Thyroid gland (tissue), 4 donors: ENCODE measurements at places on chromosomes 6 and 20. TPM values are rescaled to one million over a fixed set of nuclear protein-coding genes. Genes with fewer than 3 reads are reported as not detected.

DNA sequence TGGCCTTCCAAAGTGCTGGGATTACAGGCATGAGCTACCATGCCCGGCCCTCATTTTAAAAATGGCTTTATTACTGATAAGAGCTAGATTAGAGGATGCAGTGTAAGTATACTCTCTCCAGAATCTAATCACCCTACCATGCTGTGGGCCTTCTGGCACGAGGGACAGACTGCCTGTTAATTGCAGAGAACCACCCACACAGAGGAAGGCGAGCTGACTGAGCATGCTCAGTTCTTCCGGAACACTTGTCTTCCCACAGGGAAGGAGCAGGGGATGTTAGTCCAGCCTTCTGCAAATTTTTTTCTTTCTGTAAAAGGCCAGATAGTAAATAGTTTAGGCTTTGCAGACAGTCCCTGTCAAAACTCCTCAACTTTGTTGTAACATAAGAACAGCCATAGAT is 48.9 kb downstream of the ALDH5A1 start:
- DNase-seq: no peak

KIAA1755 gene
- total RNA-seq: 1.6 TPM

DNA sequence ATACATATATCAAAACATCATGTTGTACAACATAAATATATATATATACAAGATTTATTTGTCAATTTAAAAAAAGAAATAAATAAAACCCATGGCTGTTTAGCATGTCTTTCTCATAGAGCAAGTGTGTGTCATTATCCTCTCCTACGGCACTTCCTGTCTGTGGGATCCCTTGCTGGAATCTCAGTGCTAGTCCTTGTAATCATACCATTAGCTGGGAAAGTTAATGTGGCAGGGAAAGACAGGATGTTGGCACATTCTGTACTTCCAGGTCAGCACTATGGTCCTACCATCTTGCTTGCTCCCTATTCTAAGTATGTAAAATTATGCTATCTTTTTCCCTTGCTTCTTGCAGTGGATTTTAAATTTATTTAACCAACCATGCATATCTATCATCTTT is 9.5 kb upstream of the SLC17A3 start:
- DNase-seq: no peak

OR2H1 gene
- total RNA-seq: not detected

KCNQ5 gene
- 14.6 TPM for total RNA-seq

NOX3 gene
- total RNA-seq: not detected

DNA sequence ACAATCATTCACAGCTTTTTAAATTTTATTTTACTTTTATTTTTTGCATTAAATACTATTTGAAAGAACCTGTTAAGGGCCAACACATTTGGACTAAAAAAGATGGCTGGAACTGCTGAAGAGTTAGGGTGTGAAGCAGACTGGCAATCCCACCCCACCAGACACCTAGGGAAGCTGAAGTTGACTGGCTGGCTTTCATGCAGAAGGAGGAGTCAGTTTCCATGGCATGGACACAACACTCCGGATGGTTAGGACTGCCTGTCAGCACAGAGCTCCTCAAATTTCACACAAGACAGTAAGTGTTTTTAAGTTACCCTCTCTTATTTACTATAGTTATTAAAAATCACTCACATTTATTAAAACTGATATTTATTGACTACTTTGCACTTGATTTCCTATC is at the start of gene ANKRD66:
Gene ANKRD66 (plus strand): TSS at position 238 of the 400 bp plus-strand sequence. CDS start 5,016 bp downstream, outside the sequence.
- DNase-seq: no peak

NTSR1 gene
- total RNA-seq: not detected

DNA sequence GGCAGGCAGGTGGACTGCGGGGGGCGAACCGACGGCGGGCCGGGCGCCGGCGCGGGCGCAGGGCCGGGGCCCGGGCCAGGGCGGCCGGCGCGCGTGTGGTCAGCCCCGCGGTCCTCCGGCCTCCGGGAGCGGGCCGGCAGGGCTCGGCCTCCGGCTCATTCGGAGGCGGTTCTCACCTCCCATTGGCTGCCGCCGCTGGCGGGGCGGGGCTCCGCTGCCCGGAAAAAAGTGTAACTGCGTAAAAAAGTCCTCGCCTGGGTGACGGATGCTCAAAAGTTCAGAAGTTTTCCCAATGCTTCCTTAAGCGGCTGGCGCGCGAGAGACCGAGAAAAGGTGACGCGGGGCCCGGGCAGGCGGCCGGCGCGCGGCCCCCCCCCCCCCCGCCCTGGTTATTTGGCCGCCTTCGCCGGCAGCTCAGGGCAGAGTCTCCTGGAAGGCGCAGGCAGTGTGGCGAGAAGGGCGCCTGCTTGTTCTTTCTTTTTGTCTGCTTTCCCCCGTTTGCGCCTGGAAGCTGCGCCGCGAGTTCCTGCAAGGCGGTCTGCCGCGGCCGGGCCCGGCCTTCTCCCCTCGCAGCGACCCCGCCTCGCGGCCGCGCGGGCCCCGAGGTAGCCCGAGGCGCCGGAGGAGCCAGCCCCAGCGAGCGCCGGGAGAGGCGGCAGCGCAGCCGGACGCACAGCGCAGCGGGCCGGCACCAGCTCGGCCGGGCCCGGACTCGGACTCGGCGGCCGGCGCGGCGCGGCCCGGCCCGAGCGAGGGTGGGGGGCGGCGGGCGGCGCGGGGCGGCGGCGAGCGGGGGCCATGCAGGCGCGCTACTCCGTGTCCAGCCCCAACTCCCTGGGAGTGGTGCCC is at the start of gene FOXC1:
Gene FOXC1 (plus strand): TSS at position 268 of the 849 bp plus-strand sequence. CDS start 531 bp downstream, at position 799.
- DNase-seq: peak; percentile 79

GRCh38 chr20:9078826-9079731 is 10.2 kb downstream of the PLCB4 start:
- no peak for DNase-seq

DNA sequence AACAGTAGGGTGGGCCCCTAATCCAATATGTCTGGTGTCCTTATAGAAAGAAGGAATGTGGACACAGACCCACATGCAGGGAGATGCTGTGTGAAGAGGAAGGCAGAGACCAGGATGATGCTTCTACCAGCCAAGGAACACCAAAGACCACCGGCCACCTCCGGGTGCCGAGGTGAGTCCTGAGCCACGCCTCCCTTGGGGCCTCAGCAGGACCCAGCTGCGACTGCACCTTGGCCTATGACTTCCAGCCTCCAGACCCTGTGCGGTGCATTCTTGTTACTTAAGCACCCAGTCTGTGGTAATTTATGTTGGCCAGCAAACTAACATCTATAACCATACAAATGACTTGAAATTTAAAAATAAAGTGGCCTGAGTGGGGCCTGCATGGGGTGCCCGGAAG is 79.5 kb upstream of the QKI start:
- DNase-seq: no peak

FOXC1 gene
- 8.1 TPM for total RNA-seq

ERVFRD-1 gene
- total RNA-seq: not detected

DNA sequence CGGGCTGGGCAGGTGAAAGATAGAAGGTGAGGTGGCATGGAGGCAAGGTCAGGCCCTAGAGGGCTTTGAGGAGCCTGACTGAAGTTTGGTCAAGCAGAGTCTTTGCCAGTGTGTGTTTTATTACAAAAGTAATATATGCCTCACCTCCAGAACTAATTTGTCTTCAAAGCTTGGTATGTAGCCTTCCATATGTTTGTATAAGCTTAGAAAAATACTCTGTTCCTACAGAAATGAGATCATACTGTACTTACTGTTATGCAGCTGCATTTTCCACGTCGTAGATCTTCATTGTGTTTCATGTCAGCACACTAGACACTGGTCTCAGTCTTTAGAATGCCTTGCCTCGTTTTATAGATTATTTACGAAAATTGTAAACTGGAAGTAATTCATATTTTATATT is 61.8 kb downstream of the ANKS1A start:
- DNase-seq: no peak

PSORS1C1 gene
- total RNA-seq: 2.6 TPM

DNA sequence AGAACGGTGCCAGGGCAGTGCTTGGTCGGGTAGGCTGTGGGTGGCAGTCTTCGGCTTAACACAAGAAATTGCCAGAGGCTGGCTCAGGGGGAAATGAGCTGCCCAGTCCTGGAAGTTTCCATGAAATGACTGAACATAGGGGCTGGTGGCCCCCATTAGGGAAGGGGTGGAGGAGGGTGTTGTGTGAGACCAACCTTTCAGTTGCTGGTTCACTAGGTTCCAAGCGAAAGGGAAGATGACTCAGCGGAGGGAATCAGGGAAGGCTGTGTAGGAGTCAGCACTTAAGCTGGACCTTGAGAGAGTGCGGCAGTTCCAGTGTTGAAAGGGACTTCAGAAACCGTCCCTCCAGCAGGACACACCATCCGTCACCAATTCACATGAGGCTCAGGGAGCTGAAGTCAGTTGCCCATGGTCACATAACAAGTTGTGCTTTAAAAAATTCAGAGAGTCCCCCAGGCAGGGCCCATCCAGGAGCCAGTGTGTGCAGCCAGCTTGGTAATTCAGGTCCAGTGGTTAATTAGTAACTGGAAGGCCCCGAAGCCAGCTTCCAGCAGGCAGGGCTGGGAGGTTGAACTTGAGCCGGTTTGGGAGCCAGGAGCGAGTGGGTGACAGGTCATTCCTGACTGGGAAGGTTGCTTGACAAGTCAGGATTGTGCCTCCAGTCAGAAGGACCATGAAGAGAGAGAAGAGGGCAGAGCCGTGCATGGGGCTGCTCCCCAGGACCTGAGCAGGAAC is at the start of gene SGK2:
Gene SGK2 (plus strand): TSS at position 616 of the 735 bp plus-strand sequence. CDS start 7,469 bp downstream, outside the sequence.
- DNase-seq: no peak

- no peak for DNase-seq
Measured at GRCh38 chr6:33278392-33278741, 1.4 kb downstream of the B3GALT4 start.

ME1 gene
- total RNA-seq: 18.7 TPM

DNA sequence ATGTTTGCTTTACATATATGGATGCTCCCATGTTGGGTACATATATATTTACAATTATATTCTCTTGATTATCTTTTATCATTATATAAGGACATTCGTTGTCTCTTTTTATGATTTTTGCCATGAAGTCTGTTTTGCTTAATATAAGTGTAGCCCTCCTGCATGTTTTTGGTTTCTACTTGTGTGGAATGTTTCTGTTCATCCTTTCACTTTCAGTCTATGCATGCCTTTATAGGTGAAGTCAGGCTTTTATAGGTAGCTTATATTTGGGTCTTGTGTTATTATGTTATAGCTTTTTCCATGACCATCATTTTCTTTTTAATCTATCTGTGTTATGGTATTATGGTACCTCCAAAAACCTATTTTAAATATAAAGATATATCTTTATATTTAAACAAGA is 612.5 kb upstream of the HS3ST5 start:
- DNase-seq: no peak

GRCh38 chr20:4131911-4132310 is 116.6 kb upstream of the RNF24 start:
- no peak for DNase-seq

- DNase-seq: no peak
Measured at GRCh38 chr6:142297605-142297995, 4.2 kb upstream of the ADGRG6 start.

DNA sequence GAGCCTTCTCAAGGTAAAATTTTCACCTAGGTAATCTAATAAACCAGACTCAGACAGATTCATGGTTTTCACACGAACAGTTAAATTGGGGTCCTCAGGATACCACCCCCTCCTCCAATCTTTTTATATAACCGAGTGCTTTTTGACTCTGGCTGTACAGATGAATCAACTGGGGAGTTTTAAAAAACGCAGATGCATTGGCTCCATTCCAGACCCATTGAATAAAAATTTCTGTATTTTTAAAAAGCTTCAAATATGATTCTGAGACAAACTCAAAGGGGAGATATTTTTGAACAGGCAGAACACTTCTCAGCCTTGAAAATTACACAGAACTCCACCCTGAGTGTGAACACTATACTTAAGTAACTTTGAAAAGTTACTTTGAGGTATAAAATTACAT is 7.2 kb downstream of the UTRN start:
- no peak for DNase-seq

- DNase-seq: no peak
Measured at GRCh38 chr6:183668-184067, 108.6 kb upstream of the DUSP22 start.

- no peak for DNase-seq
Measured at GRCh38 chr6:118935331-118935668, 341 bp upstream of the MCM9 start.

DNA sequence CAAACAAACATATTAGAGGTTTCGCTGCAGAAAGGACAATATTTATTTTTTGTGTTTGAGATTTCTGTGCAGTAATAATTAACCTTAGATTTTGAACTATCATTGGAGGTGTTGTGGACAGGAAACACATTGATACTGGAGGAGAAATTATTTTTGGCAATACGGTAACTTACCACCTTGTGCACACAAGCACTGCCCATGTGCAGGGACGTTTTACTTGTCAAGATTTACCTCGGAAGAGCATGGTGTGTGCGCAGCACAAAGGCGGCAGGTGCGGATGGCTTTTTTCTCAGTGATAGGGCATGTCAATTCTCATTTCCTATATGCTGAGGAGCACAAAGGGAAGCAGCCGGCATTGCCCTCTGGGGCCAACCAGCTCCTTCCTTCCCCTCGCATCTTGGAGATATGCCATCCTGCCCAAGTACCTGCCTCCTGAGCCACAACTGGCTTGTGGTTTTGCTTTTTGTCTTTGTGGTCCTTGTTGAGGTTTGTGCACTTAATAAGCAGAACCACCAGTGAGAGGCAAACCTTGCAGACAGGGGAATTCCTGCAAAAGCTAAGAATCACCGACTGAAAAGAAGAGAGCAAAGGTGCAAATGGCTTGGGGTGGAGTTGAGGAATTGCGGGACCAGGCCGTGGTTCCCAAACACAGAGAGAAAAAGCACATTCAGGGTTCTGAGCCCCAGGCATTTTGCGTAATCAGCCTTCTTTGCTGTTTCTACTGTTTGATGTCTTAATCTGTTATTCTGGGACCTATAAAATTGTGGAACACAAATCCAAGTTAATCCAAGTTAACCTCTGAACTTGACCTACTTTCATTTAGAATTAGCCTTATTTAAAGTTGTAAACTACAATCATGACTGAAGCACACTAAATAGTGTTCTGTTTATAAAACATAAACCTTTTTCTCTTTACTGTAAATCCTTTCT is 21.9 kb downstream of the SAMD5 start:
- DNase-seq: no peak

ADIG gene
- 1.6 TPM for total RNA-seq

- DNase-seq: peak; percentile 59
Measured at GRCh38 chr6:71420095-71420692, 131.6 kb downstream of the OGFRL1 start.

GRCh38 chr20:421685-422250 is 13.7 kb downstream of the RBCK1 start:
- DNase-seq: no peak

GRCh38 chr20:36304786-36305495 is 1.2 kb upstream of the DLGAP4 start:
- no peak for DNase-seq
